NCI-H2081 (cell line): ENCODE measurements at places on chromosomes 5 and 9.
A peak's percentile ranks its signal among the peaks of the same experiment; 100 is the strongest.

GRCh38 chr5:52150501-52150900, 637.2 kb upstream of the ITGA1 start:
- DNase-seq: peak; percentile 12

GRCh38 chr5:73337586-73338255, 110.9 kb downstream of the FOXD1 start:
- no peak for DNase-seq

DNA sequence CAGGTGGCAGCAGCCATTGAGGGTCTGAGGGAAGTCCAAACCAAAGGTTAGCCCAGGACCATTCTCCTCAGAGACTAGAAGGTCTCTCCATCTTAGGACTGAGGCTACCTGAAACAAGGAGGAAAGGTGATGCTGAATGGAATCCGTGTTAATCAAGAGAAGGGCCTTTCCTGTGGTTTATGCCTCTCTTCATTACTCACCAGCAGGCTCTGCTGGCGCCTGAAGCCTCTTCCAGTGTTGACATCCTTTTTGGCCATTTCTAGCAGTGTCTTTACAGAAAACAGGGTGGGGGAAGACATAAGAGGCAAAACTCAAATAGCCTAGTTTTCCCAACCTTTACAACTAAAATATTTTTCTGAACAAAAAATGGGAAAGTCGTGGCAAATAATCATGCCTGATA, 98.0 kb downstream of the ENC1 start:
- no peak for DNase-seq

DNA sequence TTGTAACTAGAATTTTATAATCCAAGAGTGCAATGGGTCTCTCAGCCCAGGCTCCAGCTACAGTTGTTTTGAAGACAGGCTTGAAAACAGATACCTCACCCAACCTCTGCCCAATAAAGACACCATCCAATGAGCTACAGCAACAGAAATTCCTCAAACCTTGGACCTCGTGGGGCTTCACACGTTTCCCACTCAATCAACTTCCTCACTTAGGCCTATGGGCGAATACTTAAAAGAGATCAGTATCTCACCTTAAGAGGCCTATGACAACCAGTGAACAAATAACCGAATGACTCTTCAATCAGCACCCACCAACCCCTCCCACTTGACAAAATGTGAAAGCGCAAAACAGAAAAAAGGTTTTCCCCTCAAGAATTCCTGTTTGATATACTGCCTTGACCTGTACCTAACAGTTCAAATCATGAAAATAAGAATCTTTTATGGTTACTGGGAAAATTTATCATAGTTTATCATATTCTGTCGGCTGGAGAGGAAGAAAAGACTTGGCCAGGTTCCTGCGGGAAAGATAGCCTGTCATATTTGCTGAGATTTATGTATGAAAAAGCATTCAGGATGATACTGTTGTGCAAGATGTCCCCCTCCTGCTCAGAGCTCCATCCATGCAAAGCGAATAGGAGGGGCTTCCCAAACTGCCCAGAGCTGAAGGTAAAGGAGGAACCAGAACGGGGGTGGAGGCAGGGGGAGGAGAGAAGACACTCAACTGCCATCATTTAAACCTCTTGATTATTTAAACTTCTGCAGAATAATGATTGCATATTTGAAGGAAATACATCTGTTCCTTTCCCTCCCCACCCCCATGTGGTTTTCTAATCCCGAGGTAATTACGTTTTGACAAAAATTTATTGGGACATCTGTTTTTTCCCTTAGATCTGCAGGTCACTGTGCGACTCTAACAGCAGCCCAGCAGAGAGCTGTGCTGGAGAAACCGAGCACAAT, 256.3 kb downstream of the NFIB start:
- no peak for DNase-seq

- no peak for DNase-seq
Observed at GRCh38 chr9:98373609-98374008, 118.2 kb upstream of the TBC1D2 start.

GRCh38 chr5:24642022-24642421, 2.8 kb downstream of the CDH10 start:
- DNase-seq: peak; percentile 81

DNA sequence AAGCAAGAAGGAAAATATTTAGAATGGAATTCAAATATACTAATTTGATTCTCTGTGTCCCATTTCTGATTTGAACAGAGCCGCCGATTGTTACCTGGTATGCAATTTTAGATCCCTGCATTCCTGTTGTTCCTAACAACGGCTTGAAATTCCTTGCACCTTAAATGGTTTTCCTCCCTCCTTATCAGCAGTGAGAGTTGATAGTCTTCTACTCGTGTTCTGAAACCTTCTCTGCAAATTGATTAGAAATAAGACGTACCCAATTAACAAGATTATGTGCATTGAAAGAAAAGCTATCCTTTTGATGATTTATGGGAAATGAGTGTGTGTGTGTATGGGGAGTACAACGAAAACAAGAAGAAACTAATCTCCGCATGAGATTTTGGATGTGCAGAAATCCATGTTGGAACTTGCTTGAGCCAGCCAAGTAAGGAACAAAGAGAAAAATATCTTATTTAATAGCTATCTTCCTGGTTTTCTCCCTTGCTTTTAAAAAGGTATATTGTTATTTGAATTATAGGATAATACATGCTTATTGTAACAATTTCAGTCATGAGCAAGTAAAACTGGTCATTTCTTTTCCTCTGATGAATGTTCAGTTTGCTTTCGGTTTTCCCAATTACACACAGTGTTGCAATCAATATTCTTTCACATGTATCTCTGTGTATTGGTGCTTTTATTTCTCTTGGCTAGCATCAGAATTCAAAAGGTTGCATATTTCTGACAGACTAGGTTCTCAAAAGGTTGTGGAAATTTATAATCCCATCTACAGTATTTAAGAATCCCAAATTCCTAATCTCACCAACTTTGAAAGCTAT, 211.1 kb upstream of the ACTBL2 start:
- DNase-seq: no peak

- no peak for DNase-seq
Observed at GRCh38 chr9:4243877-4244812, 55.7 kb downstream of the GLIS3 start.

DNA sequence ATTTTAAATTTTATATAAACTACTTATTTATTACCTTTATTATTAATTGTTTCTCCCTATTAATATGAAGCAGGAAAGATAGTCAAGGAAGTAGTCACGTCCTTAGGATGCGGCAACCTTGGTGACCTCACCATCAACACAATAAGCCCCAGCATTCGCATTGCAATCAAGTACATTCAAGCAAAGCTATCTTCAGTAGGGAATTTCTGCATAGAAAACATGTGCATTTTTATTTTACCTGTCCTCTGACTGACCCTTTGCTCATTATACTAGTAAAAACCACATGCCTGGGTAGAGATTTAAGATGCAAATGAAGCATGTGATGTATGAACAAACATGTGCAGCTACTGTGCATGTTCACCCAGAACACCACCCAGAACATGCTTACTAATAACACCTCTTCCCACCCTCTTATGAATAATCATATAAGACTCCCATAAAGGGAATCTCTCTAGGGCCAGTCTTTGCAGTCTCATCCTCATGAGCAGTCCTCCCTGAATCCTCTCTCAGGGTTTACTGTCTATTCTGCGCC, 869.6 kb downstream of the TAF11L14 start:
- no peak for DNase-seq

DNA sequence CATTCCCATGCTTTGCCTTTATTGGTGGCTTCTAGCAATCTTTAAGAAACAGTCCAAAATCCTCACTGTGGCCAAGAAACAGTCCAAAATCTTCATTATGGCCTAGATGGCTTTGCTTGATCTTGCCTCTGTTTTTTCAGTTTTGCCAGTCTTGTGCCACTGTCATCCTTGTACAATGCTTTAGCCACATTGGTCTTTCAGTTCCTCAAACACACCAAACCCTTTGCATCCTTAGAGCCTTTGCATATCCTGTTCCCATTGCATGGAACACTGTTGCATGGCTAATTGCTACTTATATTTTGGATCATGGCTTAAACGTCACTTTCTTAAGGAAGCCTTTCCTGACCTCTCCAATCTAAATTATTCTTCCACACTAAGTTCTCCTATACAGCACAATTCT, 22.1 kb downstream of the MRRF start:
- no peak for DNase-seq

DNA sequence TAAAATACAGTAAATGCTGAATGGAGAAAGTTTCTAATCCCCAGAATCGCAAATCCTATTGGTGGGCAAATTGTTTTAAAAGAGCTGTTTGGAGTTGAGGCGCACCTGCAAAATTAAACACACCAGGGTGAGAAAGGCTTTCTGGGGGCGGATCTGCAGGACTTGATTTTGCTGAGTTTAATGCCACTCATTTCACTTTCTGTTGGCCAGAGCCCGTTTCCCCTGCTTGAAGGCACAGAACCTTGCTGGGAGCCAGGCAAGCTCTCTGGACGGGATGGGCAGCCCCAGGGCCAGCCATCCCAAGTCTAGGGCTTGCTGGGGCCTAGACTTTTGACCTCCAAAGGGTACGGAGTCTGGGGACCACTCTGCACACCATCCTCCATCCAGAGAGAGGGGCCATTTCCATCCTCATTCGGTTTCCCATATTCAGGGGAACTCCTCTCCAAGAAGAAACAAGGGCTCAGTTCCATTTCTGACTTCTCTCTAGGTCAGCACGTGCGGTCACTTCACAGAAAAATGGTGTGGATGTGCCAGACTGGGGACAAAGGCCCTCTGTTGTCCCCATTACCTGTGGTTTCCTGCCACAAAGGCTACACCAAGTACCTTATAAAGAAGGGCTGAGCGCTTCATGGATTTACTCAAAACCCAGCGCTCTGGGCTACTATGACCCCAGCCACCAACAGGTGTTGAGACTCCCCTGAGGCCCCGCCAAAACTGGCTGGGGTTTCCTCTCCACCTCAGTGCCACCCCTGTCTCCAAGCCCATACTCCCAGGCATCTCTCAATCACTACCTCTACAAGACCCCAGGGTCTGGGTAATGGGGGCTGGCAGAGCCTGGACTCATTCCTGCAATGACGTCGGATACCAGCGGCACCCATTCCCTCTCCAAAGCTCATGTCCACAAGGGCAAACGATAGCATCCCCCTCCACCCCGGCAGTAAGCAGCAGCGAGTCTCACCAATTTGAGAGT, 170.0 kb downstream of the AUH start:
- DNase-seq: no peak

- no peak for DNase-seq
Observed at GRCh38 chr5:77463905-77464304, 28.2 kb downstream of the WDR41 start.

DNA sequence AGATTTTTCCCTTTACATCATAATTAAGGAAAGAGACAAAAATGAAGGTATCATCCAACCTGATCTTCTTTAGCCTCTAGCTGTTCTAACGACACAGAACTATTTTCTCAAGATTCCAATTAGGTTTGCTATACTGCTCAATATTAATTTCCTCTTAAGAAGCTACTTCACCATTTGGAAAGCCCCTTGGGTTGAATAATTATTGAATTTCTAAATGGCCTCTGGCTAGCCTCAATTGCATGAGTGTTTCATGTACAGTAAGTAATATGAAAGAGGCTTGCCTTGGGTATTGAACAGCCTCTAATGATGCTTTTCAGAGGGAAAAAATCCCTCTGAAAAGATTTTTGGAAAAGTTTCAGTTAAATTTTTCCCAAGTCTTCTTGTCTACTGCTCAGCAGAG, 3.7 kb upstream of the MOB3B start:
- no peak for DNase-seq

GRCh38 chr9:91214086-91214485, 147.6 kb downstream of the AUH start:
- DNase-seq: no peak

GRCh38 chr5:132773114-132773513, 3.9 kb downstream of the SEPTIN8 start:
- DNase-seq: no peak

DNA sequence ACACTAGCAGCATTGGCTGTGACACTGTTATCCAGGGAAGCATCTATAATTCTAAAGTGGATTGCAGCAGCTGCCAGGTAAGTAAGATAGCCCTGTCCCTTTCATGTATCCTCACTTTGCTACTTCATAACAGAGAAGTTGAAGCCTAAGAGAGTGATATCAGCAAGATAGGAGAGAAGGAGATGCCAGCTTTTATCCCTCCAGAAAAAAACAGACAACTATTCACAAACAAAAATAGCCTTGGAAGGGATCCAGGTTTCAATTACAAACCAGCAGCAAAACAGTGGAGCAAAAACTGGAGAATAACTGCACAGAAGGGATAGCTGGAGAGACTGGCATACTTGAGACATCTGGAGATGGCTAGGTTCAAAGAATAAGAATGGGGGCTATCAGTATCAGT, 19.6 kb upstream of the VCAN start:
- DNase-seq: no peak

DNA sequence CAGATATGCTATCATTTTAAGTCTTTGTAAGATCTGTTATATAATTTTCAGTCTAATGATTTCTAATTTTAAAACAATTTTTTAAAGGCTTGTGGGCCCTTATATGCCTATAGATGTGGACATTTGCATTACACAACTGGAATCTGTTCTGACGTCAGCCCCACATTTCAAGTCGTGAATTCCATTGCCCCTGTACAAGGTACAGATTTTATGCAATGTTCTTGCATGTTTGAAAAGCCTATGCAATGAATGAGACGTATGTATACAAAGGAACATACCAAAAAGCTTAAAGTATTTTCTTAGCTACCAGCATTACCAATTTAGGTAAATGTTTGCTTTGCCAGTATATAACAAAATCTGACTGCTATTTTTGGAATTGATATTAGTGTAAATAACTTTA, 77.2 kb downstream of the ITGA1 start:
- no peak for DNase-seq

DNA sequence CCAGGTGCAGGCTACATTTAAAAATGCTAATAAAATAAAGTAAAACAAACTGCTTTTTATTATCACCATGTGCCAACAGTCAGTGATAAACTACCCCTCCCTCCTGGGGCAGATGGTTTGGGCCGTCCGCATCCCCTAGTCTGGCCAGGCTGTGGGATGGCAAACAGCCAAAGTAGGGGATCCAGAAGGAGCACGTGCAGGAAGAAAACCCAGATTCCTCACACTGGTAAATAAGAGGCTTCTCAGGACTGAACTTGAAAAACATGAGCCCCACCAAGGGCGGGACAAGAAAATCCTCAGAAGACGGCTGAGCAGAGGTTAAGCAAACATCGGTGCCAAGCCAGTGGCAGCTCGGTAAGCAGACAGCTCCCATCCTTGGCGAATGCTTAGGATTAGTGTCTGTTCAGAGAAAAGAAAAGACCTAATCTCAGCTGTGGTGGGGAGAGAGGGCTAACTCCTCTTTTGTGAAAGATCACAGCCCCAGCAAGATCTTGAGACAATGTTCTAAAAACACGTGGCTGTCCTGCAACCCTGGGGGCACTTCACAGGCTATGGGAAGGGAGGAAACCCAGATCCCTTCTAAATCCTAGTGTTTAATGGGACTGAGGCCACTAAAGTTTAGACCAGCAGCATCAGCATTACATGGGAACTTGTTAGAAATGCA, 46.5 kb upstream of the GDNF start:
- DNase-seq: no peak

GRCh38 chr9:24738421-24738961, 192.8 kb upstream of the IZUMO3 start:
- no peak for DNase-seq

DNA sequence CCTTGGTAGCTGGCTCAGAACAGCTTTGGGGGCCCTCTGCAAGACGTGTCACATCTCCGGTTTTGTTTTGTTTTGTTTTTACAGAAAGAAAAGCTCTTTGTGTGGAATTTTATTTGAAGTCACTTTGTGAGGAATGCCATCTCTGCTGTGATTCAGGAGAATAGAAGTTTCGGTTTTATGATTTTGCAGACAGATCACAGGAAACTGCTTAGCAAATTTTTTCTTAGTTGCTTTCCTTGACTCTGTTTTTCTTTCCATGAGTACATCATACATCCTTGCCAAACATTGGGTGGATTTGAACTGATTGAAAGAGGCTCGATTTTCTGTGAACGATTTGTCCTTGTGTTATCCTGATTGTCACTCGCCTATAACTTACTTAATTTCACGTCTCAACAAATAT, 5.1 kb downstream of the SEMA5A start:
- no peak for DNase-seq
